ENCODE measurements at places on chromosomes 2 and 18.

- ATAC-seq, result no peak
These were observed 264.5 kb upstream of the MEX3C start for GRCh38 chr18:51461956-51462355.

DNA sequence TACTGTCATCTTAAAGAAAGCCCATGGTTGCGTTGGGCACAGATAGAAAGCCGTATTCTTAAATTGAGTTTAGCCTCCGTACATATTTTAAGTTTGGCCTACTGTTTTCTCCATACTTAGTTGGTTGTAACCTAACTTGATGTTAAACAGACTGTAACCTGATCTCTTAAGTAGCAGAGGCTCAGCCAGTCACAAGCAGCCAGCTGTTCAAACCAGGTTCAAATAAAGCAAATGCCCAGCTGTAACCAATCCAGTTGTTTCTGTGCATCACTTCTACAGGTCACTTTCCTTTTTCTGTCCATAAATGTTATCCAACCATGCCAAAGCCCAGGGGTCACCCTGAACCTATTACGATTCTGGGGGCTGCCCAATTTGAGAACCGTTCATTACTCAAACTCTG is 10.0 kb upstream of the THADA start:
- no peak for ATAC-seq

DNA sequence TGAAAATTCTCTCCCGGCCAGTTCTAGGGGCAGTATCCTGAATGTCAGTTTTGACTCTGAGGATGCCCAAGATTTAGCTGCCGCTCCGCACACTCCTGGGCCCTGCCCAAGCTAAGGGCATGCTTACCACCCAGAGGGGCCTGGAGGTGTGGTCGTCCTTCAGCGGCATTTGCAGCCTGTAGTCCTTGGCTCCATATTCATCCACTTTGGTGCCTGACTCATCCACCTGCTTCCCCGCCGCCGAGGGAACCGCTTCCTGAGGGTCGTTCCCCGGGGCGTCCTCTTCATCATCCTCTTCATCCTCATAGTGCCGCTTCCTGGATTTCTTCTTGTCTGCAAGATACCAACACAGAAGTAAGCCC is 577 bp downstream of the ERCC3 start:
- ATAC-seq, result peak; percentile 12

GRCh38 chr2:29281086-29281915 is 166.1 kb downstream of the CLIP4 start:
- peak; percentile 98 for ATAC-seq

DNA sequence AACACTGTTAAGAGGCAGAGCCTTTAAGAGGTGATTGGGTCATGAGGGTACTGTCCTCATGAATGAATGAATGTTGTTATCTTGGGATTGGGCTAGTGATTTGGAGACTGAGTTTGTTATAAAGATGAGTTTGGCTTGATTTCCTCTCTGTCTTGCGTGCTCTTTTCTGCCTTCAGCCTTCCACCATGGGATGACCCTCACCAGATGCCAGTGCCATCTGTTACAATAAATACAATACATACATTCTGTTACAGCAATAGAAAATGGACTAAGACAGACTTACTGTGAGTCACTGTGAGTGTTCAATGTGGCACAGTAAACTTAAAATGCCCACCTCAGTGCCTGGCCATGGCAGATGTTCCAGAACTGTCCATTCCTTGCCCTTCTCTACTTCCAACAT is 95.0 kb upstream of the ZFP36L2 start:
- ATAC-seq, result no peak

DNA sequence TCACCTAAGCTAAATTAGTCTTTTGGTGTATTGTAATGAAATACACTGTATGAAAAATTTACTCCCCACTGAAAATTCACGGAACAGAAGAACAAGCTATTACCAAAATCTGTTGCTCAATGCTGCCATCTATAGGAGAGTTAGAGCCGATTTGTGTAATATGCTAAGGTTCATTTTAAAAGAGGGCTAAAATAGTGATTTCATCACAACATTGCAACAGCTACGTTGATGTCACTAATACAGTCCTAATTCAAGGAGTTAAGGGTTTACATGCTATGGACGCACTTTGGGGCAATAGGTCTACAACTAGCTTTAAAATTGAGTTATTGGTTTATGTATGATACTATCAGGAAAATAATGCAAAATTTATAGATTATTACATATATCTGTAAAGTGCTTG is 3.0 kb upstream of the IRS1 start:
- ATAC-seq, result peak; percentile 2

DNA sequence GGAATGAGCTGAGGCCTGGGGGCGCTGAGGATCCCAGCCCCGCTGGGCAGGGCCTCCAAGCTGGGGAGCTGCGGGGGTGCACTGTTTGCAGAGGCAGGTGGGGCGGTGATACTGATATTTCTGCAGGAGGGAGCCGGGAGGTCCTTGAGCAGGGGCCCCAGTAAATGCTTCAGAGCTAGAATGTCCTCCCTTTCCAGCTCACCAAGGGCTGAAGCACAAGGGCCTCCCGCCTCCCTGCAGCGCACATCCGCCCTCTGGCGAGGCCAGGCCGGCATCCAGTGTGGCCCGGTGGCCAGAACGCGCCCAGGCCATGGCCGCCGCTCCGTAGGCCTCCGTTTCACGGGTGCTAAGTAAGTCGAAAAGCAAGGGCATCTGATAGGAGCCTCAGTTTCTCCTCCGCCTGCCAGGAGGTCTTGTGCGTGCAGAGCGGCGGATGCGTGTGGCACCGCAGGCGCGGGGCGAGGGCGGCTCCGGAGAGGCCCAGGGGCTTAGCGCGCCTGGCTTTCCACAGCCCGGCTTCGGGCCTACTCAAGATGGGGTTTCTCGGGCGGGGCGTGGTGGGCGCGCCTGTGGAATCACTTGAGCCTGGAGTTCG is 29.5 kb upstream of the CHMP1B start:
- ATAC-seq, result no peak

DNA sequence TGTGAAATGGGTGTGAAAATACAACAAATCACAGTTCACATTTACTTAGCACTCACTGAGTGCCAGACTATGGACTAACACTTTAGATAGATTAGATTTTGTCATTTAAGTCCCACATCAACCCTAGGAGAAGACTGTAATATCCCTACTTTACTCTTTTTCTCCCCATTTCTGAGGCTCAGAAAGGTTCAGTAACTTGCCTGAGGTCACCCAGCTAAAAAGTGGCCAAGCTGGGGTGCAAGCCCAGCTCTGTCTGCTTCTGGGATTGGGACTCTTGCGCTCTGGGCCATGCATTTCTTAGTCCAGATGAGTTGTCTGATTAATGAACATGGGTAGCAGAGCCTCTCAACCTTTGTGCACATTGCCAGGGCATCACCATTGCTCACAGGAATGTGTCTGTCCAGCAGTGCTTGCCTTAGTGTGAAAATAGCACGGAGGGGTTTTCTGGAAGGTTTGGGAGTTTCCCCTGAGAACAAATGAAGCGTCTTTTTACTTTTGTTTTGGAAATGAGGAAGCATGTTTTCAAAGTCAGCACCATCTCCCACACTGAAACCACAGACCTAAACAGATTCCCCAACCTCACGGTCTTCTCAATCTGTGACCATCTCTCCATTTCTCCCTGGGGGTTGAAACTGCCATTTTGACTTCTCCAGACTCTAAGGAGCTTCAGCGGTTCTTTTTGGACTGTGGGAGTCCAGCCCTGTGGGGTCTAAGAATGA is 31.9 kb downstream of the NRP2 start:
- no peak for ATAC-seq

- peak; percentile 83 for ATAC-seq
These were observed 95.6 kb downstream of the TNFRSF11A start for GRCh38 chr18:62420513-62421209.

DNA sequence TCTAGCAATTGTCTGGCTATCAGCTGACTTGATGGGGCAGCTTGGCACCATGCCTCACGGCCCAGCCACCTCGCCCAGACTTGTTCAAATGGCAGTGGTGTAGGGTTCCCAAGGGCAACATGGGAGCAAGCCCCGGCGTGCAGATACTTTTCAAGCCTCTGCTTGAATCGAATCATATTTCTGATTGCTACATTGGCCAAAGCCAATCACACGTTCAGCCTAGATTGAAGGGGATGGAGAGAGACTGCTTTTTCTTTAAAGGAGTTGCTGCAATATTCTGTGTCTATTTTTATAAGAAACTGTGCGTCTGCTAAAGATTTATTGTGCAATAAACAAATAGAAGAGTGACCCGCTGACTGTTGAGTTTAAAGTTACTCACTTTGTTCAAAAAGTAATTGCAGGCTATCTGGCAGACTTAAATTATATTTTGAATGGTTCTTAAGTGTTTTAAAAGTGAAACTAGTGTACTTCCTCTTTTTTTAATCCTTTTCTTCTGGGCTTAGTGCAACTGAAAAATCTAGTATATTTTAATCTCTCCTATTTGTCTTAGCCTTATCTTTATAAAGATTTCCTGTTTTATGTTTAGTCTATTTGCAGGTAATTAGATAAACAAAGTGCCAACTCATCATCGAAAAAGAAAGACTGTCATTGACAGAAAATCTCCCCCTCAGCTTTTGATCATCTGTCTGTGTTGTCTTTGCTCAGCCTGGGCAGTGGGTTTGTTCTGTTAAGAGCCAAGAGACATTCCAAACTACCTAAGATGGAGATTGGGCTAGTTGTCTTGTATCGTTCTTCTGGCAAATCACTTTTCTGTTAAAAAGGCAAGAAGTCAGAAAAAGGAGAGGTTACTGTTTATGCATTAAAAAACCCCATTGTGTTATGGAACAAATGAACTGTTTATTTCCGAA is 156.1 kb downstream of the TPGS2 start:
- ATAC-seq, result peak; percentile 66

DNA sequence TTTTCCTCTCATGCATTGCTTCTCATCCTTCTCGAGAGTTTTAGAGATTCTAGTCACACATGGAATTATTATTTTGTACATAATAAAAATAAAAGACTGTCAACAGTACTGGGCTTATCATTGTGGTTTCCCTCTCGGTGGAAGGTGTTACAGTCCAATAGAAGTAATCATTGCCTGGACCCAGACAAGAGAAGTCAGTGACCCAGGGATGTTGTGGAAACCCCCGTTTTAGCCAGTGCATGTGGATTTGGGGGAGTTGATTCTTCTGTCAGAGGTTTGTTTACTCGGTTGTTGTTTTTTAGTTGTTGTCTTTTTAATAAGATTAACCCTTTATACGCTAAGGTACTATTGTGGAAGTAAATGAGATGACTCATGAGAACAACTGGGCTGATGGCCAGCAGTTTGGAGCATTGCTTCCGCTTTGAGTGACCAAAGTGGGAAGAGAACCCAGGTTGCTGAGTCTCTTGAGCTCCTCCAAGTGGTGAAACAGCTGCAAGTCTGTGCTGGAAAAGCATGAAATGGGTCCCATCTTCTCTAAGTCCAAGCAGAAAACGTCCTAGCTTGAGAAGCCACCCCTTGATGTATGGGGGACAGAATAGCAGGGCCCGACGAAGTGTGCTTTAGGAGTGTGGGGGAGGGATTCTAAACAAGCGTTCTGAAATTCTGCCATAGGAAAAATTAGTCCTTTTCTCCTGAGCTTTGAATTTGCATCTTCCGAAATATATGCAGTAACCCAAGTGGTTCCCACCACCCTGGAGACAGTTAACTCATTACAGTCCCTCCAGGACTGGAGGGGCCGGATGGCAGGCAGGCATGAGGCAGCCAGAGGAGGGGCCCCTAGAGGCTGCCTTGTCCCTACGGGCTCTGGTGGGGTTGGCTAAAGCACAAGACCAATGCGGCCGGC is 61.8 kb upstream of the GPR45 start:
- ATAC-seq, result no peak

DNA sequence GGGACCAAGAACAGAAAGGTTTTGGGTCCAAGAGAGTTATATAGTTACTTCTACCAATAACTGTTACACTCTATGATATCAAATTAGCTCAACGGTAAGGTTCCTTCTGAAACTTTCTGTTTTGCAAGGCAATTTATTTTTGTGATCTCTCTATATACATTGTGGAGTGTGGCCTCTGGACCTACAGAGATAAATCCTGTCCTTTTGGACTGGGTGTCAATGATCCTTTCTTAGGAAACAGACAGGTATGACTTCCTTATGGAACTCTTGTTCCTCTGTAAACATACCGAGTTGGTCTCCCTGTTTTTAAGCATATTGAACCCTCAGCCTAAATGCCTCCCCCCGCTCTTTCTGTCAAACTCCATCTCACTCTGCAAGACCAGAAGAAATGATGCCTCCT is 1117.8 kb downstream of the BCL11A start:
- ATAC-seq, result no peak

DNA sequence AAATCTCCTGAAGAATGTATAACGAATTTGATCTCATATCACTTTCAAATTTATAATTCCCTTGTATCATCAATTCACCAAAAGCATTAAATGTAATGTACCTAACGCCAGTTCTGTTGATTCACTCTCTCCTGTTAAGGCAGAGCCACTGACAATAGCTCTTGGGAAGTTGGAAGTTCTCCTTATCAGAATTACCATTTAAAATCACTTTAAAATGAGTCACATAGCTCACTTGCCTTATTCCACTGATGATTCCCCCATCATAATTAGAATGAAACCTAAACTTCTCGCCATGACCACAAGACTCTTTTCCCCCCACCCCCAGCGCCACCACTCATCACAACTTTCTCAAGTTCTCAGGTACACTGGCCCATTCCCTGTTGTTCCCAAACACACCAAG is 117.1 kb downstream of the PID1 start:
- ATAC-seq, result no peak

- peak; percentile 10 for ATAC-seq
These were observed 11.1 kb upstream of the ACTR3 start for GRCh38 chr2:113878743-113879142.

DNA sequence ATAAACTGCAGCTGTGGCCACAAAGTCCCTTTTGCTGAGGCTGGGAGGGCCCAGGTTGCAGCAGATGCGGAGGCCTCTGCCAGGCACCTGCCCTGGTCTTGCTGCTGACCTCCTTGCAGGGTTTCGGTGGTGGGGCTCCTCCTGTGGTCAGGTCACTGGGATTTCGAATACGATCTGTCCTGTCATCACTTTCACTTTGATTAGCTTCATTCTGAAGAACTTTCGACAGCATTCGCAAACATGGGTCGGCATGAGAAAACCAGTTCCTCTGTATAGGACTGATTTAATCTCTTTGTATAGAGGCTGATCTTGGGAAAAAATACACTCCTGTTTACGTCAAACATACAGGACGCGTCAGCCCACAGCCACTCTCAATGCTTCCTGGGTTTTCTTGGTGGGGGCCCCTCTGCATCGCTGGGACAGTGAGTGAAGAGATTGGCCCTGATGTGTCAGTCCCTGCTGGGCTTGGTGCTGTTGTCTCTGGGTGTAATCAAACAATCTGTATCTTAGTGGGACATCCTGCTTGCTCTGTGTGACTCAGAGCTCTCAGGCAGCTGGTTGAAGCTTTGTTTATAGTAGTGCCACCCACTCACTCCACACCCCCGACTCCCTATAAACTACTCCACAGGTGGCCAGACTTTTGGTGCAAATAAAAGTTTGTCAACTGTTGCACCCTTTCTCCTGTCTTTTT is 209.4 kb upstream of the CXCR4 start:
- peak; percentile 74 for ATAC-seq

DNA sequence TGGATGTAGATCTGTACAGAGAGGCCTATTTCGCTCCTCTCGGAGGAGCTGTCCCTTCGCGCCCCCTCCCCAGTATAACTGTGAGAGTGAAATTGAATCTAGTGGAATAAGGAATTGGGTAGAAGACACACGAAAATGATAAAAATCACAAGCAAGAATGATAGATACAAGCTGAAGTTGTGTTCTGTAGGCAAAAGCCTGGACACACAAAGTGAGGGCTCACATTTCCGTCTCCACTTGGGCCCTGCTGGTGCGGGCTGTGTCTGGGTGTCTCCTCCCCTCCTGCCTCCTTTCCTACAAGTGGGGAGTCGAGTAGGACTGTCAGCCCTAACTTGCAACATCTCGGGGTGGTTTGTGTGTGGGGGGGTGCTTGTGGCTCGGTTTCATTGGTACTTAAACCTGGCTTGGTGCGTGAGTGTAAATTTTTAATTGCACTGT is 457 bp upstream of the SP9 start:
- ATAC-seq, result peak; percentile 3

Data from motor neuron (in vitro differentiated cells).